ENCODE measurements at places on chromosomes 3 and 15.

DNA sequence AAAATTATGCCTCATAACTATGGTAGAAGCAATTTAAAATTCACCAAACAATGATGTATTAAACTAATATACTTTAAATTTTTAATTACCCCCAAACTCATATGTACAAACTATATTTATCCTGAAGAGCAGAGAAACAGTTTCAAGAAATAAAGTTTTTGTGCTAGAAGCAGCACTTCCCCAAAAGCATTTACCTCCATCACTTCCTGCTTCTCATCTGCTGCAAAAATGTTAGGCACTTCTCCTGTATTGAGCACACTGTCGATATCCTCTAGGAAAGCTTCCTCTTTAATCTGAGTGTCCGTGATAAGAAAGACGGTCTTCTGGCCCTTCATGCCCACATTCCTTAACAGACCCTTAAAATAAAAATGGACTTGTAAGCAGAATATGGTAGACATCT lies 101.5 kb upstream of the ASB14 start:
- DNase-seq = no peak

DNA sequence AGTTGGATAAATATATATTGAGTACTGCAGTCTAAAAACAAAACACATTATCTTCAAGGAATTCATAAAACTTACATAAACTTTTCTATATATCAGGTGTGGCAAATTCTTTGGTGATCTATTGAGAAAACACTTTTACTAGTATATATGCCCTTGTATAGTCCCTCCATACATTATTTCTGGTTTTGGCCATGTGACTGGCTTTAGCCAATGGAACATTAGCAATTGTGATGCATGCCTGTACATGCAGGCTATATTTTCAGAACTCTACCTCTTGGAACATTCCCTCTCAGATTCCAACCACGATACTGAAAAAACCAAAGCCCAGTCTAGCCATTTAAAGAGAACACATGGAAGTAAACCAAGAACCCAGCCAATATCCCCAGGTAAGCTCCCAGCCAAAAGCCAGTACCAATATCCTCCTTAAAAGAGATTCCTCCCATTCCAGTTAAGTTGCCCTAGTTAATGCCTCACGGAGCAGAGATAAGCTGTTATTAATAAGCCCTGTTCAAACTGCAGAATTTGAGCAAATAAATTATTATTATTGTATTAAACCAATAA lies 152.8 kb downstream of the NEK10 start:
- DNase-seq = no peak

- no peak for DNase-seq
Observed at GRCh38 chr3:184780981-184781515, 30.9 kb upstream of the VPS8 start.

- no peak for DNase-seq
Observed at GRCh38 chr3:132421832-132422231, 4.5 kb downstream of the DNAJC13 start.

DNA sequence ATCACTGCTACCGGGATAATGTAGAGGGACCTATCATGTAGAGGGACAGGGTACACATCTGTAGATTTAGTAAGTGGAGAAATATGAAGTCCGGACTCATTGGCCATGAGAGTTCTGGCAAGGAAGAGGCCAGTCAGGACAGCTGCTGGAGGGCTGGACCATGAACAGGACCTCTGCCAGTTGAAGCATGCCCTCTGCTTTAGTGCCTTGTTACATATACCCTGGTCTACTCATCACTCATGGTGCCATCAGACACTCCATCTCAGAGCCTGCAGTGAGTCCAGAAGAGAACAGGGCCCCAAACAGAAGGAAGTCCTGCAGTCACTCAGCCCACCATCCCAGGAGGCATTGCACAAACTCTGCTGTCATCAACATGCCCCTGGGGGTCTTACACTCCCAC lies 54.7 kb upstream of the CA12 start:
- no peak for DNase-seq

DNA sequence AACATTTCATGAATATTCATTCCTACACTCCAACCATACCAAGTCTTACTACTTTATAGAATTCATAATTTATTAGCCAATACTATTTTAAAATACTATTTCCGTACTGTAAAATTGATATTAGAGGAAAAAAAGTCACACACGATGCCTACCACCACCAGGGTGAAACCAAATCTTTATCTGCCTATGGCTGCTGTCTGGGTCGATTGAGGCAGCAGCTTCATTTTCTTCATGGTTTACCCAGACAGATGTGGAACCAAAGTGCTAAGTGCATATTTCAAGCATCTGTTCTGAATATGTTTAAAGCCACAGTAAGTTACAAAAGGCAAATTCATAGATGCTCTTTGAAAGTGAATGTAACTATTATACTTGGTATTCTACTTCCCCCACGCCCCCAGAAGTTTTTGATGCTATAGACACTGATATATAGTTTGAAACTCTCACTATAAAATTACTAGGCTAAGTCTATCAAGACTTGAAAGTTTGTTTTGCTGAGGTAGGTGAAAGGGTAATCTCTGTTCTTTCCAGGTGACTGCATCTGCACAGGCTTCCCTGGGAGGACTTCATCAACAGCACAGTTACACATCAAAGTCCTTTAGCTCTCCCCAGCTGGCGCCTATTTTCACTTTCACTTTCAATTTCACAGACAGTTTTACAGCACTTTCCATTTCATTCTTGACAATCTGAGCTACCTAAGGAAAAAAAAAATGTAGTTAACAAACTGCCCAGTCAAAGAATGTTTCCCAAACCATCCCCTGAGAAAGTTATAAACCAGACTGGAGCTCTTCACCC lies 113.9 kb downstream of the POLQ start:
- DNase-seq = no peak

GRCh38 chr15:67101911-67102598 lies 36.7 kb downstream of the SMAD3 start:
- DNase-seq = no peak

GRCh38 chr15:41887893-41888292 lies 6.0 kb downstream of the SPTBN5 start:
- DNase-seq = no peak

GRCh38 chr3:128415200-128415772 lies 51.4 kb downstream of the DNAJB8 start:
- no peak for DNase-seq

- DNase-seq = no peak
Observed at GRCh38 chr15:63517628-63518027, 13.2 kb downstream of the USP3 start.

- DNase-seq = no peak
Observed at GRCh38 chr15:70426096-70426821, 328.5 kb upstream of the TLE3 start.

DNA sequence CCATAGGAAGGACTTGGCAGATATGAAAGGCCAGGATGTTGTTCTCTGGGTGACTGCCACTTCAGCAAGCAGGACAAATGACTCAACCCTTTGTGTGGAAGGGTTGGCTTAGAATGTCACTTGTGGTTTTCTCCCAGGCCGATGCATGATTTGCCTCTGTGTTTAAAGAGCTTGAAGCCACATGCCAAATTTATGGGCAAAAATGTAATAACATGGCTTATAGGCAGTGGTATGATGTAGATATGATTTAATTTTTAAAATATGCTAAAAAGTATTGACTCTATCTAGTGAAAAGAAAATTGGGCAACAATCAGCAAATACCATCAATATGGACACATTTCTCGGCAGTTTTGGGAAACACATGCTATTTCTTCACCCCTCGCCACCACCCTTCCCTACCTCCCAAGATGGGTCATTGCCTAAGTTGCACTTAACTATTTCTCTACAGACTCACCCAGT lies 114.6 kb downstream of the CYP19A1 start:
- DNase-seq = no peak

- no peak for DNase-seq
Observed at GRCh38 chr15:35843498-35843897, 297.5 kb upstream of the DPH6 start.

DNA sequence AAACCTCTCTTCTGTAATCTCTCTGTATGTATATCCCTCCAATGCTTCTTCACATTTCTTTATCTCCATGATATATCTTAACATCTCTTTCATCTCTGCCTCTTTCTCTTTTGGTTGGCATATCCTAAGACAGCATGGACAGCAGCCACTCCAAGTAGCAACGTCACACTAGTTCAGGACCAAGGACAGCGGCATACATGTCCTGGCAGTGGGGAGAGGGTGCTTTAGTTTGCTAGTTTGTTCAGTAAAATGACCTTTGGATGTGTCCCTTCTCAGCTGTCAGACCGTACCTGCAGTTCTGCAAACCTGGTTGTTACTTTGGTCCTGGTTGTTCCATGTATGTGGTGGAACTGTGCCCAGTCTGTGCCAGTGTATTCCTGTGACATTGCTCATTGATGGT lies 225.6 kb upstream of the ROPN1 start:
- no peak for DNase-seq

- DNase-seq = no peak
Observed at GRCh38 chr3:47159820-47160219, 4.1 kb downstream of the SETD2 start.

DNA sequence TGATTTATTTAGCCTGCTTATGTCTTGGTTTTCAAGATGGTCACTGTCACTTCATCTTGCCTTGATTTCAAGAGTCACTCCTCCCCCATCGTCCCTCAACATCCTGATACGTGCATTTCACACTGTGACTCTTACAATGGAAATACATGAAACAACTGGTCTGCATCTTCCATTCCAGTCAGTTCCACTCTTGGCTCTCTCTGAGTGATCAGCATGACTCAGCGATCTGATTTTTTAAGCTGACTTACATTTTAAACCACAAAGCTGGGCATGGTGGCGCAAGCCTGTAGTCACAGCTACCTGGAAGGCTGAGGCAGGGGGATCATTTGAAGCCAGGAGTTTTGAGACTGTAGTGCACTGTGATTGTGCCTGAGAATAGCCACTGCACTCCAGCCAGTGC lies 271.2 kb upstream of the ROPN1 start:
- DNase-seq = no peak

- no peak for DNase-seq
Observed at GRCh38 chr3:56339244-56339643, 129.0 kb downstream of the ERC2 start.

- no peak for DNase-seq
Observed at GRCh38 chr3:171192176-171192854, 165.8 kb upstream of the SLC2A2 start.

DNA sequence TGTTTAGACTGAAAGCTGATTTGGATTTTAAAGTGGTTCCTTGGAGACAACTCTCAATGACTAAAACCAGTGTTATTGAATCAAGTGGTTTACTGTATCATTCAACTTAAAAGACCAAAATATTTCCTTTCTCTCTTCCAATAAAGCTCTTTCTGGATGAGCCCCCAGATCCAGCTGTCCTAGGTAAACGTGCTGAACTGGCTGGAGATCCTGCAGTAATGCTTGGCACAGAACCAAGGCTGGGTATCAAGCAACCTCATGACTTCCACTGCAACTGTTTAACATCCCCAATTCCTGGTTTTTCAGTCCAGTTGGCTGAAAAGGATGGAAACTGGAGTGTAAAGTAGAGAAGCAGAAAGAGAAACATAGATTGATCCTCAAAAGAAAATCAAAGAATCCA lies 28.9 kb downstream of the SEC22C start:
- no peak for DNase-seq

DNA sequence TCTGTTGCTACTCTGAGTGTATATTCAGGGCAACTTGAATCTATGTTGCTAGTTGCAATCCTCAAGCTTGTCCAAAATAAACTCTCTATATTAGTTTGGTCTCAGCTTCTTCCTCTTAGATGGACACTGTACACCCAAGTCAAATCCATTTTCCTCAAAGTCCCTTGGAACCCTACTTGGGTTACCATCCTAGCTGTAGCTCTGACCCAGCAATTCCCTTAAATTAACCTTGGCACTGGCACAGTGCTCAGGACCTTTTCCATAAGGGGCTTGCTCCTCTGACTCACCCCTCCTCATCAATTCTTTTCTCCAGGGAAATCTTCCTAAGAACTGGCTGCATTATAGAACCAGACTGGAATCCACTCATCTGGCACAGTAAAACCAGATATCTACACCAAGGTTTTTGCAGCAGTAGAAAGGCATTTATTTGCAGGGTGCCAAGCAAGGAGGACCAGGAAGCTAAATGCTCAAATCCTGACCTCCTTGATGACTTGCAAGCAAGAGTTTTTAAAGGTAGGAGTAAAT lies 44.9 kb upstream of the B3GALNT1 start:
- no peak for DNase-seq

DNA sequence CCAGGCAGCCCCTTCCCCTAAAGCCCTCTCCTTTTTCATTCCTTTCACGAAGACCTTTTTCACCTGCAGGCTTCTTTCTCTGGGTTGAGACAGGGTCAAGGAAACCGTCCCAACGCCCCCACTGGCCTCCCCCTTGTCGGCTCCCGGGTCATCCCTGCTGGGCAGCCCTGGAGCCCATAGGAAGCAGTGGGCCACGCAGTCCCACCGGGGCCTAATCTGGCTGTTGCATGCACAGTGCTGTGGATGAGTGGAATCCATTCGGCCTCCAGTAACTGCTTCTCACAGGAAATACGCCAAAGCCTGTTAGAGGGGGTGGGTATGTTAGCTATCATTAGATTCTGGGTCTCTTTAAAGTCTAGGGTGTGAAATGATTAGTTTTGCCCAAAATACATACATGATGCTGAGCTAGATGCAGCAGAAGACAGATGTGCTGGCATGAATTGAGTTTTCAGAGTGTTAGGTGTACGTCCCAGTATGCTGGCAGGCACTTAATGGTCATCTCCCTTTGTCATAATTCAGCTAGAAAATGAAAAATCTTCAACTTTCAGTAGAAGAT lies 16.6 kb downstream of the LYSMD4 start:
- DNase-seq = no peak

GRCh38 chr3:107315141-107315540 lies 62.1 kb upstream of the CCDC54 start:
- no peak for DNase-seq

- DNase-seq = no peak
Observed at GRCh38 chr3:149588909-149589308, 68.9 kb downstream of the WWTR1 start.

GRCh38 chr3:52506266-52506966 lies 11.3 kb downstream of the STAB1 start:
- DNase-seq = no peak

DNA sequence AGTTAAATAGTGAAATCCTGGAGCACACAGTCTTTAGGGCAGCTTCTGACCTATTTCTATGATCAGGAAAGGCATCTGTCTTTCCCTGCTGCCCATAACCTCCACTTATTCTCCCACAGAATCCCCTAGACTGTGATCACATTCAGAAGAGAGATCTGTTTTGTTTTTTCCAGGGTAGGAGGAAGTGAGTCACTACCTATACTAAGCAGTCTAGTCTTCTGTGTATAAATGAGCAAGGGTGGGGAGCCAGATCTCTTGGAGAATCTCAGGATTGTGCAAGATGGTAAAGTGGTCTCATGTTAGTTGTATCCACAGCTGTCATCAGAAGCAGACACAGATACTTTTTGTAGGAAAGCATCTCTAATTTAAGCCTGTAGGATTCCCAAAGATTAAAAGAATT lies 11.8 kb upstream of the FBXO22 start:
- no peak for DNase-seq

GRCh38 chr3:69500604-69501003 lies 114.7 kb upstream of the FRMD4B start:
- no peak for DNase-seq

- DNase-seq = no peak
Observed at GRCh38 chr15:90189781-90190467, 11.2 kb upstream of the SEMA4B start.
